WTC11 (cell line): ENCODE measurements at places on chromosomes 7 and 10. TPM values are rescaled to one million over a fixed set of nuclear protein-coding genes. Genes with fewer than 3 reads are reported as not detected.

Gene ZNF273
- 11.3 to 12.8 TPM (median 12.1 TPM) in 3 replicates for total RNA-seq

DNA sequence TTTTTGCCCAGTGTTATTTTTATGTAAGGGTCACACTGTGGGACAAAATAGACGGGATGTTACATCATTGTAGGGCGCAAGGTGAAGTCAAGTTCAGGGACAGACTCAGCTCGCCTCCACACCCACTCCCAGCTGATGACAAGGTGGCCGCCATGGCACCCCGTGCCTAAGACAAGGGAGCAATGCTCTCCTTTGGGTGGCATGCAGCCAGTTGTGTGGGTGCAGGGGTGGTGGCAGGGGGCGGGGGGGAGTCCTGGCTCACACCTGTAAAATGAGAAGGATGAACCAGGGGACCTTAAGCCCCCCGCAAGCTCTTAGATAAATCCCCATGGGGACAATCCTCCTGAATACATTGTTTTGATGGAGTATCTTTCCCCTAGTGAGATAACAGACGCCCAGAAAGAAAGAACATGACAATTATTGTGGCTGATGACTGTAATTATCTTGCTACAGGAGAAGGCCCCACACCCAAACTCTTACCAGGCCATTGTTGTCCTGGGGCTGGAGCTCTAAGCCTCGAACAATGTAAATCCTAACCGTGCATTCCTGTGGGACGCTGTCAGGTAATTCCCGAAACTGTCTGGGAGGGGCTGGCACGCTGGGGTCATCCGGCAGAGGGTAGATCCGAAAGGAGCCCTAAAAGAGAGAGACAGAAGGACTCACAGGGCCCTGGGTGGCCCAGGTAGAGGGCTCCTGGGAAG is 148.7 kb downstream of the MYOF start:
- no peak overlapping the region for H3K4me3 ChIP-seq
- peaks cover 13% of the 10 kb centered on the region for H3K4me1 ChIP-seq
- H3K36me3 ChIP-seq = no peaks in the 10 kb centered on the region
- no peak overlapping the region for H3K27ac ChIP-seq
- no peaks in the 10 kb centered on the region for H3K27me3 ChIP-seq

GRCh38 chr7:8739837-8740236 is 306.4 kb downstream of the NXPH1 start:
- no peak overlapping the region for H3K4me3 ChIP-seq
- H3K27me3 ChIP-seq = no peaks in the 10 kb centered on the region
- DNase-seq = no peak
- no peaks in the 10 kb centered on the region for H3K4me1 ChIP-seq
- no peaks in the 10 kb centered on the region for H3K36me3 ChIP-seq

DNA sequence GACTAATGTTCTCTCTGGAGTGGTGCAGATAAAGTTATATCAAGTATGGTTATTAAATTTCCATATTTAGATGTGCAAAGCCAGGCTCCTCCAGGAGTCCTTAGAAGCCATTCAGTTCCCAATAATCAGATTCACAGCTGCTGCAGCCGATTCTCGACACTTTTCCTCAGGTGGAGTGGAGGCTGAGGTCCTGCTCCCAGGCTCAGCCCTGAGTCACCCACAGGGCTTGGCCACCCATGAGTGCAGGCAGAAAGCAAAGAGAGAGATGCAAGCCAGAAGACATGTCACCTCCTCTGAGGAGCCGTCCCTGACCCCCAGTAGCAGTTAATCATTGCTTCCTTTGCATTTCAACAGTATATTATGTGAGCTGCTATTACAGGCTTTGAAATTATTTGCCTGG is 36.3 kb upstream of the NANOS1 start:
- no peak overlapping the region for H3K4me3 ChIP-seq
- no peak for DNase-seq
- H3K36me3 ChIP-seq = no peaks in the 10 kb centered on the region
- H3K27ac ChIP-seq = no peak overlapping the region

DNA sequence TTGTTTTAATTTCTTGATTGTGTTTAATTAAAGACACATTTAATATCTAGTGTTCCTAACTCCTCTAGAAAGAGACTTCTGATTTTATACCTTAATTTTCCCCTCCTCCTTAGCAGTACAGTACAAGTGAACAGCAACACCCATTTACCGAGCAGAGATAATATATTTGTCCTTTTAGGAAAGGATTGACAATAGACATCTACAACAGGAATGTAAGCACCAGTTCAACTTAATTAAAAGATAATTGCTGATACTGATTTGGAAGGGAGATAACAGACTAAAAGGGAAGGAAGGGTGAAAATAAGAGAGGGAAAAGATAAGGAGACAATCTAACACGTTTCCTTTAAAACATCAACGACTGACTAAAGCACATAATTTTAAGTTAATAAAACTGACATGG is 119.3 kb downstream of the SRPK2 start:
- H3K4me3 ChIP-seq = no peak overlapping the region
- peak overlapping the region; percentile 92 for H3K27ac ChIP-seq
- H3K27me3 ChIP-seq = no peaks in the 10 kb centered on the region
- DNase-seq = no peak
- no peaks in the 10 kb centered on the region for H3K36me3 ChIP-seq

- H3K4me3 ChIP-seq = no peak overlapping the region
- no peaks in the 10 kb centered on the region; the same call in 1 of the 2 replicates for H3K27me3 ChIP-seq
- no peak overlapping the region for H3K27ac ChIP-seq
- peak; percentile 78 for DNase-seq
- H3K4me1 ChIP-seq = peaks cover 6% of the 10 kb centered on the region; the same call in 1 of the 2 replicates
Observed at GRCh38 chr7:30977896-30978564, 14.3 kb downstream of the GHRHR start.

DNA sequence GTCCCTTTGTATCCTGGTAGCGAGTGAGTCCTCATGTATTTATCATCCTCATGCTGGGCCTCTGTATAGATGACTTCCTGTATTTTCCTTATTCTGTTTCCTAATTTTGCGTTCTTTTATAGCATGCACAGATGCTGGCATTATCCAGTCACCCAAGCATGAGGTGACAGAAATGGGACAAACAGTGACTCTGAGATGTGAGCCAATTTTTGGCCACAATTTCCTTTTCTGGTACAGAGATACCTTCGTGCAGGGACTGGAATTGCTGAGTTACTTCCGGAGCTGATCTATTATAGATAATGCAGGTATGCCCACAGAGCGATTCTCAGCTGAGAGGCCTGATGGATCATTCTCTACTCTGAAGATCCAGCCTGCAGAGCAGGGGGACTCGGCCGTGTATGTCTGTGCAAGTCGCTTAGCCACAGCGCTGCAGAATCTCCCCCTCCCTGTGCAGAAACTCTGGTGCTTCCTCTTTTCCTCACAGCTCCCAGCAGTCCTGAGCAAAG is 183.1 kb upstream of the PRSS58 start:
- H3K4me3 ChIP-seq = no peak overlapping the region
- H3K4me1 ChIP-seq = peaks cover 31% of the 10 kb centered on the region
- no peak for DNase-seq
- H3K27ac ChIP-seq = no peak overlapping the region
- H3K36me3 ChIP-seq = no peaks in the 10 kb centered on the region

DNA sequence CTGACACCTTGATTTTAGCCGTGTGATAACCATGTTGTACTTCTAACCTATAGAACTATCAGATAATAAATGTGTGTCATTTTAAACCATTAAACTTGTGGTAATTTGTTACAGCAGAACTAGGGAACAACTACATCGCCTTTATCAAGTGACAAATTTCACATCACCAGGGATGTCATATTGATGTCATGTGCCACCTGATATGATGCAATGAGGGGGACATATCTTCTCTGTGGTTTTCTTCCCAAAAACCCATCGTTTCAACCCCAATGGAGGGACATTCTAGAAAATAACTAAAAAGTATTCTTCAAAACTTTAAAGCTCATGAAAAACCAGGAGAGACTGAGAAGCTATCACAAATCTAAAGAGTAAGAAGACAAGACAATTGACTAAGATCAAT is 212.2 kb downstream of the ETV1 start:
- no peak overlapping the region for H3K27ac ChIP-seq
- H3K27me3 ChIP-seq = no peaks in the 10 kb centered on the region
- no peak for DNase-seq
- no peak overlapping the region for H3K4me3 ChIP-seq
- no peaks in the 10 kb centered on the region for H3K36me3 ChIP-seq

GRCh38 chr7:43140186-43140585 is 27.7 kb downstream of the HECW1 start:
- peaks cover 71% of the 10 kb centered on the region for H3K4me1 ChIP-seq
- H3K27ac ChIP-seq = peak overlapping the region; percentile 86
- H3K4me3 ChIP-seq = no peak overlapping the region
- DNase-seq = no peak
- H3K27me3 ChIP-seq = no peaks in the 10 kb centered on the region

Gene CYP17A1
- 2.1 to 4.2 TPM (median 3.0 TPM) in 3 replicates for total RNA-seq

Gene PDZD7
- total RNA-seq = 1.9 to 2.7 TPM (median 2.6 TPM) in 3 replicates

Gene PTTG1IP2
- total RNA-seq = not detected in 3 replicates

GRCh38 chr10:17022466-17022825 is 107.2 kb downstream of the CUBN start:
- peaks cover 34% of the 10 kb centered on the region for H3K4me1 ChIP-seq
- no peak for DNase-seq
- peaks cover 11% of the 10 kb centered on the region for H3K36me3 ChIP-seq

Gene PPP1R17
- 1.5 to 2.6 TPM (median 1.6 TPM) in 3 replicates for total RNA-seq

DNA sequence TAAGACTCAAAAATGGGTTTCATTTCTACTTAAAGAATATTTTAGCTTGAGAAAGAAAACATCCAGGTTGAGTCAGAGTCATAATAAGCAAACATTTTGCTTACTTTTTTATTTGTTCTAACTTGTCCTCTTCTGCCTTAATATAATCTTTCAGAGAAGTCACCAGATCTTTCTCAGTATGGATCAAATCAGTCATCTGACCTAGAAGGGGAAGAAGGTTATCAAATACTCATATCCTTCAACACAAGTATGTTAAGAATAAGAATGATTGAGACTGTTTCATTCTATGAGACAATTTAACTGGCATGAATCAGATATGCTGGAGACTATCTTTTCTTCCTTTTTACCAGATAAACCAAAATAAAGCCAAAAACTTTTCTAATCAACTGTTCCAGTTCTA is 23.0 kb downstream of the P4HA1 start:
- peaks cover 33% of the 10 kb centered on the region for H3K36me3 ChIP-seq
- H3K27me3 ChIP-seq = no peaks in the 10 kb centered on the region; the same call in 1 of the 2 replicates
- no peak overlapping the region for H3K27ac ChIP-seq
- no peak overlapping the region for H3K4me3 ChIP-seq

Gene CFAP70
- total RNA-seq = 0.31 to 0.73 TPM (median 0.39 TPM) in 3 replicates

DNA sequence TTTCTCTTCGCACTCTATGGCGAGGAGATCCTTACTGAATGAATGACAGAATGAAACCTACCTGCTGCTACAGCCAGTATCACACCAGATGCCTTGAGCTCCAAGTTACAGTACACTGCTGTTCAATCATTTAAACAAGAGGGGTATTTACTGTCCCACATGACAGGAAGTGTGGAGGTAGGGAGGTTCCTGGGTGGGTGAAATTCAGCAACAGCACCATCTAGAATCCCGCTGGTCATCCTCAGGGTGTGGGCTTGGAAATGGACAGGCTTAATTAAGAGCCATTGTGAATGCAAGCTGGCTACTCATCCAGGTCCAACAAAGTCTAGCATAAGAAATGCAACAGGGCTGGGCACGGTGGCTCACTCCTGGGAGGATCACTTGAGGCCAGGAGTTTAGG is 14.7 kb downstream of the CYTH3 start:
- H3K36me3 ChIP-seq = no peaks in the 10 kb centered on the region
- no peak for DNase-seq
- H3K4me3 ChIP-seq = no peak overlapping the region
- peak overlapping the region; percentile 21; the same call in 1 of the 2 replicates for H3K27ac ChIP-seq
- H3K27me3 ChIP-seq = no peaks in the 10 kb centered on the region

GRCh38 chr7:101596898-101597297 is 32.2 kb downstream of the MYL10 start:
- no peak overlapping the region for H3K27ac ChIP-seq
- no peak overlapping the region for H3K4me3 ChIP-seq
- no peaks in the 10 kb centered on the region; the same call in 1 of the 2 replicates for H3K27me3 ChIP-seq
- no peaks in the 10 kb centered on the region for H3K4me1 ChIP-seq
- no peak for DNase-seq

DNA sequence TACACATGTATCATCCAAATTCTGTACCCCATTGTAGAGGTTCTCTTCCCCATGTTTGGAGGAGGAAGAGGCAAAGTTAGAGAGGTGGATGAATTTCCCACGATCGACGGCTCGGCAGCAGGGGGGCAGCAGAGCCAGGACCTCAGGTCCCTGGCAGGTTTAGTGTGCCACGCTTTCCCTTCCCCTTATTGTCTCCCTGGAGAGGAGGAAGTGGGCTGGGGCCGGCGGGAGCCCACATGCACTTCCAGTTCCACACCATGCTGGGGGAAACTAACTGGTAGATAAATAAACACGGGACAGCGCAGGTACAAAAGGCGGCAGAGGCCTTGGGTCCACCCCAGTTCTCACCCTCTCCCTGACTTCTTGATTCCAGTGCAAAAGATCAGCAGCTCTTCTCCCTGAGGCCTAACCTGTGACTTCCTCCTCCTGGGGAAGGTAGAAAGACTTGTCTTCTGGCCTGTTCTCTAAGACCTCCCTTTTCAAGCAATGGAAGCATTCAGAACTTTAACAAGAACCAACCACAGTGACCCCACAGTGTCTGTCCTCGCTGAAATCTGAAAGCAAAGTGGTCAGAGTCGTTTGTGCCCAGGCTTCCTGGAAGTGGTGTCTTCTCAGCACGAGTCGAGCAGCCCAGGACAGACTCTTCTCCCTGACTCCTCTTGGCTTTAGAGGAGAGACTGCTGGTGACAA is 30.5 kb upstream of the SRGN start:
- peaks cover 15% of the 10 kb centered on the region for H3K4me1 ChIP-seq
- no peak for DNase-seq
- no peak overlapping the region for H3K4me3 ChIP-seq
- peaks cover 3% of the 10 kb centered on the region; the same call in 1 of the 2 replicates for H3K27me3 ChIP-seq
- no peaks in the 10 kb centered on the region for H3K36me3 ChIP-seq

Gene ZPBP
- total RNA-seq = not detected in 3 replicates

DNA sequence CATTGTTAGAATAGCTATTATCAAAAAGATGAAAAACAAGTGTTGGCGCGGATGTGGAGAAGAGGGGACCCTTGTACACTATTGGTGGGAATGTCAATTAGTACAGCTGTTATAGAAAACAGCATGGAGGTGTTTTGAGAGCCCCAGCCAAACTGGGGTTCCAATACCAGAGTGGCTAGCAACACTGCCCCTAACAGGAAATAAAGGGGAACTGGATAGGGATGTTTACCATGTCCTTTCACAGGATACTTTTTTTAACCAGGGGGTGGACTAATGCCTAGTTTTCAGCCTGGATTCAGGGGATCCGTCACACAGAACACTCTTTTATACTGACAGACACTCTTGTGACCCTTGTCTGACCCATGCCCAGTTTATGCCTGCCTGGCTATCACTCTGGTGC is 6.9 kb upstream of the GSTK1 start:
- no peaks in the 10 kb centered on the region for H3K4me1 ChIP-seq
- no peaks in the 10 kb centered on the region; the same call in 1 of the 2 replicates for H3K27me3 ChIP-seq
- H3K27ac ChIP-seq = no peak overlapping the region
- no peak for DNase-seq

Gene CLDN3
- total RNA-seq = 20.7 to 35.1 TPM (median 34.8 TPM) in 3 replicates

- peaks cover 20% of the 10 kb centered on the region for H3K4me1 ChIP-seq
- peak overlapping the region; percentile 96 for H3K4me3 ChIP-seq
- DNase-seq = no peak
- H3K27me3 ChIP-seq = no peaks in the 10 kb centered on the region
Observed at GRCh38 chr7:101245147-101245668, 327 bp upstream of the FIS1 start.
